ENCODE measurements at places on chromosomes 16 and 17.

DNA sequence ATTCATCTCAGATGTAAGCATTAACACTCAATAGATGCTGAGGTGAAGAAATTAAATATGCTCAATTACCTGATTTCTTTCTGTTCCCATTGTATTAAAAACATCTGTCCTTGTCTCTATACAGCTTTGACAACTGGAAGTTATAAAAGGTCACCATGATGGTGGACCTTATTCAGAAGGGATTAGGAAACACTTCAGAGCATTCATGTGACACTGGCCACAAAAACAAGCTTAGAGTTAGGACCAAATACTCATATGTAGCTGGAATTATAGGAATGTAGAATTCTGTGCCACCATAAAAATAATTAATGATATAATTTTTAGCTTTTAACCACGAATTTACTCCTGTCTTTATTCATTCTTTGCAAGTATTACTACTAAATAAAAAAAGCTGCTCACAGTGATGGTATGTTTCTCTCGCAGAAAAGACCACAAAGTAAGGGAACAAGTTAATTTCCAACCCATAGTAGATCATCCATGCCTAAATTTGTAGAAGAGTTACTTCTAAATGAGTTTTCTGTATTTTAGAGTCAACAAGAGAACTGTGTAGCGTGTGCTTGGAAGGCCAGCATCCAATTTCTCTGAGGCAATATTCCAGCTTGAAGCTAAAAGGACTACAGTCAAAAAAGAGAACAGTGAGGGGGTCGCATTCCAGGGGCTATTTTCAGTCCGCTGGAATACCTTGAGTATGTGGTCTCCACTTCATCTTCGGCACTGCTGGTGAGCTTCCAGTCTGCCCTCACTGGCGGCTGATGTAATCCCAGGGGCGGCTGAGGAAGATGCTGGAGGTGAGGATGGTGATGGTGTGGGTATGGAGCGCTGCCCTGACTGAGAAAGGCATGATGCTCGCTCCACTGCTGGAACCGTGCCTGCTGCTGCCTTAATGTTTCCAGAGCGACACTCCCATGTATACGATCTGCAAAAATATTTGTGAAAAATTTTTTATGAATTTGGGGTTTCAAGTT, 63.7 kb downstream of the CACNG1 start:
- no peak for DNase-seq

GRCh38 chr17:12098568-12098967, 77.9 kb downstream of the MAP2K4 start:
- DNase-seq = peak; percentile 42

DNA sequence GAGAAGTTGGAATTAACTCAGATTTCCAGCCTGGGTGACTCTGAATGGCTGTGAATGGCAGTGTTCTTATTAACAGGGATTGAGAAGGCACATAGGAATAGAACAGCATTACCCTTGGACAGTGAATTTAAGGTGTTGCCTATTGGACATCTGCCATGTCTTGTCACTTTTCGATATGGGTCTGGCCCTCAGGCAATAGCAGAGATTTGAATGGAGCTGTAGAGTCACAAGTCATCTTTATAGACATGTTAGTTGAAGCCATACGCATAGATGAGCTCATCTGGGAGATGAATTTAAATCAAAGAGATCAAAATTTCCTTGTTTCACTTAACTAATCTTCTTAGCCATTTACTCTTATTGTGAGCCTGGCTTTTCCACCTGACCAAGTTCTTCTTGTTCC, 14.9 kb upstream of the DHRS11 start:
- no peak for DNase-seq

GRCh38 chr17:75688209-75688825, 21.2 kb downstream of the SAP30BP start:
- DNase-seq = no peak

- DNase-seq = no peak
Observed at GRCh38 chr17:1060991-1061390, 64.1 kb downstream of the TIMM22 start.

GRCh38 chr16:72380283-72380682, 208.3 kb upstream of the PMFBP1 start:
- DNase-seq = no peak

GRCh38 chr16:30346286-30346685, 8.8 kb downstream of the CD2BP2 start:
- DNase-seq = no peak

GRCh38 chr17:41009301-41009760, 403 bp upstream of the KRTAP3-1 start:
- no peak for DNase-seq

DNA sequence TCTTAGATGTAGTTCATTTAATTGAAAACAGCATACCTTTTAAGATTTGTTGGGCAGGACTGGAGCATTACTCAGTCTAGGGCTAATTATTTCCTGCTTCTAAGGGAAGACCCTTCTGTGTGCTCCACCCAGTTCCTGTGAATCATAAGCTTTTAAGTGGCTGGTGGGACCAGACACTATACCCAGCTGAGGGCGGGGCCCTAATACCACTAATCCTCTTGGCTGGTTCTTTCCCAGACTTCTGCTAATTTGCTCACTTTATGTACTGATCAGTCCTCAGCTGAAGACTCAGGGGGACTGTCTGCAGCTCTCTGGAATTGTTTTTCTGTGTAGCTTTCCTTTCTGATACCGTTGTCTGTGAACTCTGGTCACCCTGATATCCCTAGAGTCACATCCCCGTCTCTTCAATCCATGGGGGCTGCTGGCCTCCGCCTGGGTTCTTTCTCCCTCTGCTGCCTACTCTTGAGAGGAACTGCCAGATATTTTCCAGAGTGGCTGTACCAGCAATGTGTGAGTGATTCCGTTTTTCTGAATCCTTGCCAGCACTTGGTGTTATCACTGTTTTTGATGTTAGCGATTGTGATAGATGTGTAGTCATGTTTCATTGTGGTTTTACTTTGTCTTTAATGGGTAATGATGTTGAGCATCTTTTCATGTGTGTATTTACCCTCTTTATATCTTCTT, 35.1 kb downstream of the MFSD11 start:
- no peak for DNase-seq

GRCh38 chr17:71975331-71975801, 145.5 kb upstream of the SOX9 start:
- DNase-seq = no peak

- no peak for DNase-seq
Observed at GRCh38 chr16:2840914-2841313, 10.8 kb downstream of the ZG16B start.

- DNase-seq = no peak
Observed at GRCh38 chr17:17028059-17028877, 14.0 kb upstream of the MPRIP start.

GRCh38 chr17:21160401-21160800, 33.6 kb downstream of the DHRS7B start:
- no peak for DNase-seq

- no peak for DNase-seq
Observed at GRCh38 chr17:2444382-2444781, 43.5 kb upstream of the MNT start.

- DNase-seq = no peak
Observed at GRCh38 chr17:6701719-6702118, 11.4 kb downstream of the SLC13A5 start.

DNA sequence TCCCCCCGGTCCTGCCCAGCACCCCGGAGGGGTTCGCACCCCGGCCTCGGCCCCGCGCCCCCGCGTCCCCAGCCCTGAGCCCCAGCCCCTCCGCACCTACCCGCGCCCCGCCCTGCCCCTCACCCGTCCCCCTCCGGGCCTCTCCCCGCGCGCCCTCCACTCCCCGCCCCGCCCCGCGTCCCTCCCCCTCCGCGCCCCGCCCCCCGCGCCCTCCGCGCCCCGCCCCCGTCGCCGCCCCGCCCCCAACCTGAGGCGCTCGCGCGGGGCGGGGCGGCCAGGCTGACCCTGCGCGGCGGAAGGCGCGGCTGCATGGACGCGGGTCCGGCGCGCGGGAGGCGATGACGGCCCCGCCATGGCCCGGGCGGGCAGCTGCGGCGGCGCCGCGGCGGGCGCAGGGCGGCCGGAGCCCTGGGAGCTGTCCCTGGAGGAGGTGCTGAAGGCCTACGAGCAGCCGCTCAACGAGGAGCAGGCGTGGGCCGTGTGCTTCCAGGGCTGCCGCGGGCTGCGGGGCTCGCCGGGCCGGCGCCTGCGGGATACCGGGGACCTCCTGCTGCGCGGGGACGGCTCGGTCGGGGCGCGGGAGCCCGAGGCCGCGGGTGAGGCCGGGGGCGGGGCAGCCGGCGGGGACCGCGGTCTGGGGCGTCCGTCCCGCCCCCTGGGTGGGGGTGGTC, at the start of gene SPIRE2:
Gene SPIRE2, plus strand, starts transcription at position 277 of the 671 bp plus-strand sequence. Its CDS starts 76 bp downstream, at position 353.
- peak; percentile 71 for DNase-seq

GRCh38 chr17:28949185-28950016, 1.9 kb downstream of the PHF12 start:
- DNase-seq = peak; percentile 84

GRCh38 chr17:21019976-21020586, 22.7 kb downstream of the USP22 start:
- peak; percentile 31 for DNase-seq

DNA sequence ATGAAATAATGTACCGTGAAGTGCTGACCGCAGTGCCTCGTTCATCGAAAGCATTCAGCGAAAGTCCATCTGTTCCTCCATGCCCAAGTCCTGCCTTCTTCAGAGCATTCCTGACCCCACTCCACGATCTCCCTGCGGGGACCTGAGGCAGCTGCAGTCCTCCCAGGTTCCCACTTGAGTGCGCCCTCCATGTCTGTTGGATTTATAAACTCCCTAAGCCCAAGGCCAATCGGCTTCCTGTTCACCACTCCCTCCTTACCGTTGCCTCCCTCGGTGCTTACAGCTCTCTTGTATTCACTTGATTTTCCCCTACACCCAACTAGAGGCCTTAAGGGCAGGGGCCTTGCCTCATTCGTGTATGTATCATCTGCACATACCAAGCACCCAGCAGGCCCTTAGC, 2.8 kb downstream of the RAD51D start:
- no peak for DNase-seq

GRCh38 chr17:64441772-64442540, 7.0 kb upstream of the MILR1 start:
- DNase-seq = no peak

DNA sequence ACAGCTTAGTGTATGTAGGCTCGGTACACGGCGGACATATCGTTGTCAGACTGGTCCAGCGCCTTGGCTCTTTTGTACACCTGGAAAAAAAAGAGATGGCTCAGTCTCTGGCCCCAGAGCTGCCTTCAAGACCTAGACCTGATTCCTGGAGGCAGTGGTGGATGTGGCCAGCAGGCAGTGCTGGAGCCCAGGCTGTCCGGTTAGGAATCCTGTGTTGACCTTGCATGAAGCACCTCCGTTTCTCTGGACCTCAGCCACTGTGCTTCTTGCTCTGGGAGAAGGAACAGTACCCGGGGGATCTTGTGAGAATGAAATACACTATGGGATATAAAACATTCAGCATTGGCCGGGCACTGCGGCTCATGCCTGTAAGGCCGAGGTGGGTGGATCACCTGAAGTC, 2.8 kb upstream of the ROGDI start:
- DNase-seq = no peak

DNA sequence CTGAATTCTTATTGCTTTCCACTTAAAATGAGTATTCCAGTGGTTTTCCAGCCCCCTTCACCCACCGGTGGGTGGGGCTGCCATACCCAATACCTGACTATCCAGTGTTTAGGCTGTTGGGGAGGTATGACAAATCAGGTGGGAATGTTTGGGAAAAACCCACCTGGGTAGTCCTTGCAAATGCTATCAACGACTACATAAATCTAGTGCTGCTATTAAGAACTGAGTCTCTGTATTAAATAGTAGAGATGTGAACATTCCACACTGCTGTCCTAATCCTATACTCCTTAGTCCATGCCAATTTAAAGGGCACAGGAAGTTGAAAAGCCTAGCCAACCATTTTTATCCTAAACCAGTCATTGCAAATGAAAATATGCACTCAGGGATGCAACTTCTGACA, 126.6 kb downstream of the AXIN2 start:
- DNase-seq = no peak

DNA sequence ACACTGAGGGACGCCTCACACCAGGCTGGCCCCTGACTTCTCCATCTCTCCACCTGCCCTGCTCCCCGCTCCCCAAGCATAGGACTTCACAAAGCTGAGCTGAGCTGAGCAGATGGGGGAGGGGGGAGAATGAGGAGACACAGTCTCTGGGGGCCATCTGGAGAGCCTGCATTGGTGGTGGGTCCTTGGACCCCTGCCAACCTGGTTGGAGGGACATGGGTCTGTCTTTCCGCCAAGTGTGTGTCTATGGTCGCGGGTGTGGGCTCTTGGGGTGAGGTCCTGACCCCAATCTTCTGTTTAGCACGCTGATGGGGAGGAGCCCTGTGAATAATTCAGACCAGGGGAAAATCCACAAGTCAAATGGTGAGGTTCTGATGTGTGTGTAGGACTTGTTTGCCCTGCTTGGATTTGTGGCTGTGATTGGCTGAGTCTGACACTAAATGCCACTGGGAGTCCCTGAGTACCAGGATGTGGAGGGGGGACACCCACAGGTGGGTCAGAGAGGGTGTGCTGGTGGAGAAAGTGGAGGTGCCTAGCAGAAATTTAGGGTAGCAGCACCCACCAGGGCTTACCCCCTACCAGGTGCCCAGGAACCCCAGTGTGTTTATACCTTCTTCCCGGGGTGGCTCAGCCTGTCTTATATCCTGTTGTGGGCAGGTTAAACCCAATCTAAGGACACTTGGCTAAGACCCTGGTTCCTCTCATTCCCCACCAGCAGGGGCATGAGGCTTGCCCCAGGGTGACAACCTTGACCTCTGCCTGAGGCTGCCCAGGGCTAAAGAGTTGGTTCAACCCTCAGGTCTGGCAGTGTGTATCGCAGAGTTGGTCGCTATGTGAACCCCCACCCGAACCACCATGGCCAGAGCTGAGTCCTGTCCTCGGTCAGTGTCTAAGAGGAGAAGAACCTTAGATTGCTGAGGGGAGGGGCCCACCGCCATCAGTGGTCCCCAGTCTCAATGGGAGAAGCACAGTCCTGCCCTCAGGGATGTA, 2.1 kb downstream of the FMNL1 start:
- DNase-seq = peak; percentile 52

- no peak for DNase-seq
Observed at GRCh38 chr16:85003076-85003475, 8.3 kb downstream of the ZDHHC7 start.

DNA sequence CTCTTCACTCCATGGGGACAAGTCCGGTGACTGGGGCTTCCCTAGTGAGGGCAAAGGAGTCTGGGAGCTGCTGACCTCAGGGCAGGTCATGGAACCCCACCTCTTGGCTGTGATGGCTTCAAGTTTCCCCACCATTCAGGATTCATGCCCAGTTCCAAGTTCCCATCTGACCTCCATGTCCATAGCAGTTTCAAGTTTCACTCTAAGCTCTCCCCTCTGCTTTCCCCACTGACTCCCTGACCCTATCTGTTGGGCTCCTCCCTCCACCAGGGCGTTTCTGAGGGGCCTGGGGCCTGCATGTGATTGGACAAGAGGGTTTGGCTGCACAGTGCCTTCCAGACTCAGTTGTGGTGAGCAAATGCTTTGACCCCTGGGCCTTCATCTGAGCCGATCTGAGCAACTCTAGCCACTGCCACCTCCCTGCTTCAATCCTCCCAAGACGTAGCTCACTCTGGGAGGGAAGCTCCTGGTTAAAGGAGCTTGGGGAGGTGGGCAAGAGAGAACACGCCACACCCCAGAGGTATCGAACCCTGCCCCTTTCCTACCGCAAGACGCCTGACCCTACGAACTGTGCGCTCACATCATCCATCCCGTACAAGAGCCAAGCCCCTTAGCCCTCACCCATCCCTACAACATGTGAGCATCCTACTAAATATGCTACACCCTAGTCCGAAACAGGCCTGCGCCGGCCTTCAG, 8.3 kb downstream of the ZNF629 start:
- DNase-seq = no peak
